ENCODE measurements at places on chromosomes 1 and 21.

DNA sequence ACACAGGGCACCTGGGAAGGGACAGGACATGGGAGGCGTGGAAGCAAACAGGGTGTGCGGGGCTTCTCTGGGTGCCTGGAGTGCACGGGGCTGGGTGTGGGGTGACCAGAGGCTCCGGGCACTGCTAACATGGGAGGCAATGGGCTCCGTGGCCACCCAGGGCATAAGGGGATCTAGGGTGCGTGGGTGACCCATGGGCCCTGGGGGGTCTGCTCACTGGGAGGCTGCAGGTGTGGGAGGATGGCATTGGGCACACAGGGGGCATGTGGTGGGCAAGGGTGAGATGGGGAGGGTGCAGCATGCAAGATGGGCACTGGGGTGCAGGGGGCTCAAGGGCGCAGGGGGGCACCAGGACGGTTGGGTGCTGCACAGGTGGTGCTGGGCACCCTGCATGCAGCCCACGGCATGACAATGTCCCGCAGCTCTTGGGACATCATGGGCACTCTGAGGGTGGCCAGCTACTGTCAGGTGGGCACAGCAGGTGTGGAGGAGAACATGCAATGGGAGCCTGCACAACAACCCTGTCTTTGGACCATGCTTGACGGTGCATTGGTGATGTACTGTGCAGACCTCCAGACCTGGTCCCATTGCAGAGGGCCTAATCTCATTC, 15.1 kb downstream of the TRIM11 start:
- no peak for DNase-seq

- no peak for DNase-seq
These were observed 4.9 kb downstream of the AHDC1 start for GRCh38 chr1:27598902-27599528.

DNA sequence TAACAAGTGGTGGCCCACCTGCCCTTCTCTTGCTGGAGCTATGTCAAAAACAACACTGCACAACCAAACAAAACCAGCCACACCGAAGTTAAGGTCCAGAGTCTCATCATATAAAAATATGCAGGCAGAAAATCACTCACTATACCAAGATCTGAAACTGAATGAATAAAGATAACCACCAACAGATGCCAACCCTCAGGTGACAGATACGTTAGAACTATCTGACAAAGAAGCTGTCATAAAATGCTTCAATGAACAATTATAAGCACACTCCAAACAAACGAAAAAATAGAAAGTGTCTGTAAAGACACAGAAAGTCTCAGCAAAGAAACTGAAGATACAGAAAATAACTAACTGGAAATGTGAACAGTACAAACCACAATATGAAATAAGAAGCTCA, 14.0 kb downstream of the ZNF496 start:
- no peak for DNase-seq

GRCh38 chr1:158075078-158075477, 81.6 kb downstream of the KIRREL1 start:
- DNase-seq: no peak

- no peak for DNase-seq
These were observed 13.0 kb downstream of the IGSF21 start for GRCh38 chr1:18120638-18121037.

- DNase-seq: no peak
These were observed 130.8 kb downstream of the BEND5 start for GRCh38 chr1:48645883-48646282.

DNA sequence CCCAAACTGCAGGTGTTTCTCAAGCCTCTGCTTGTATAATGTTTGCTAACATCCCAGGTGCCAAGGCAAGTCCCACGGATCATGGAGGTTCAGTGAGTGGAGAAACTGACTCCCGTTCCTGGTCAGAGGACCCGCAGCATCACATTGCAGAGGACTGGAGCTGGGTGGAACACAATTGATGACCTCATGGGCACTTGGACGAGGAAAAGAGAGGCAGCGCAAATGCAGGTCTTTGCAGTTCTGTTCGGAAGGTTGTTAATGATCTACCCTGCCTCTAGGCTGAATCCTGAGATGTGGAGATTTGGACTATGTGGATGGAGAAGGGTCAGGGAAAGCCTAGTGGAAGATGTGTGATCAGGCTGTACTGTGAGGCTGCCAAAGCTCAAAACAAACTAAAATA, 192.9 kb downstream of the DUSP10 start:
- DNase-seq: no peak

DNA sequence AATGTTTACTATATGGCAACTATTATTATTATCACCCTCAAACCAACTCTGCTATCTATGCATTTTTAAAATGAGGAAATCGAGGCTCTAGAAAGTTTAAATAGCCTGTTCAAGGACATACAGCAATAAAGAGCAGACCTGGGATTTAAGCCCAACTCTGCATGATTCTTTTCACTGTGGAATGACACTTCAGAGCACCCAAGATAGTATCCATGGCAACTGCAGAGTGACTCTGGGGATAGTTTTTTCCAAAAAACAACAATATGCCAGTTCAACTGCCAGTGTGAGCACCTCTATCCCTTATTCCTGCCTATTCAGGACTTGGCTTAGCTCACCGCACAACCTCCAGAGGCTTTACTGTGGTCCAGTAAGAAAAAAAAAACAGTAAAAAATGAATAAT, 293.9 kb downstream of the BRINP2 start:
- DNase-seq: no peak

DNA sequence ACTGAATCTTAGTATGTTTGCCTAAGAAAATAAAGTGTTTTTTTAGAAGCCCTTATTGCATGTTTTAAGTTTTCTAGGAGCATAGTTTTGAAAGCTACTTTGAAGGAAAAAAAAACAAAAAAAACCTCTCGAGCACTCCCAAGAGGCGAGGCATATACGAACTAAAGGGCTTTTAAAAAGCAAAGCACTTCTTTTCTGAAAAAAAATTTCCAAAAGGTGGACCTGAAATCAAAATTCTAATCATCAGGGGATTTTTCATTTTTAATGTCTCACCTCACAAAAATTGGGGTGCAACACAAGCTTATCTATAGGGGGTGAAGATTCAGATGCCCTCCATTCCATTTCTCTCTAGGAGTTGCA, 594 bp downstream of the GLMN start:
- DNase-seq: no peak

GRCh38 chr1:204074274-204075138, 1.6 kb downstream of the SOX13 start:
- DNase-seq: no peak

GRCh38 chr1:30856260-30856790, 52.2 kb downstream of the SDC3 start:
- no peak for DNase-seq

- no peak for DNase-seq
These were observed 8.7 kb upstream of the CCN1 start for GRCh38 chr1:85571828-85572227.

DNA sequence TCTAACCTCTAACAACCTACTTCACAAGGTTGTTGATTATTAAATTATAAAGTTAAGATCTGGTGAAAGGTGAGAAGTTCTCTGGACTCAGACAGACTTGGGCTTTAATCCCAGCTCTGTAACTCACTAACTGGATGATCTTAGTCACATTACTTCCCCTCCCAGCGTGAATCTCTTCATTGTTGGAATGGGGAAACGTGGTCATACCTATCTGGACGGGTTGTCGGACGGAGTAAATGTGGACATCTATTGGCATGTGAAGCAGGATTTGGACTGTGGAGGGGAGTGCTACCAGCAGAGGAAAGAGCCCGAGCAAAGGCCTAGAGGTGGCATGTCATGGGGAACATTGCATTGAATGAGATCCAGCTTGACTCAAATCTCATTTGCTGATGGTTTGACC, 45.1 kb upstream of the RPL11 start:
- no peak for DNase-seq

- no peak for DNase-seq
These were observed 193.0 kb downstream of the GPR52 start for GRCh38 chr1:174640783-174641182.
